Thyroid gland (tissue), 4 donors: ENCODE measurements at places on chromosomes 13 and 19. TPM values are rescaled to one million over a fixed set of nuclear protein-coding genes. Genes with fewer than 3 reads are reported as not detected.

DNA sequence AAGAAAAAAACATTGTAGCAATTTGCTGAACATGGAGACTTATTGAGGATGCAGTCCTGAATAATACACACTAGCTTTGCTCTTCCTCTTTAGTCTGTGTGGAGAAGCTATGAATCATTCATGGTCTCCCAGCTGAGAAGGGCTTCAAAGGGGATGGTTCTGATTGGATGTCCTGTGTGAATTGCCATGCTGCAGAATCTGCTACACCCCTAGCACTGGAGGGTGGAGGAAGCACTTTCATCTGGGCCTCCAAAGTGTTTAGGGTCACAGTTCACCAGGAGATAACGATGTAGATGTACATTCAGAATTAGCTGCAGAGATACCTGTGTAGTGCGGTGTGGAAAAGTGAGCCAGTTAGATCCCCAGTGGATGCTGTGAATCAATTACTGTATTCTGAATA lies 321.1 kb upstream of the EDNRB start:
- DNase-seq = no peak

CRX gene
- total RNA-seq = not detected

LRRC4B gene
- total RNA-seq = 0.59 TPM

DNA sequence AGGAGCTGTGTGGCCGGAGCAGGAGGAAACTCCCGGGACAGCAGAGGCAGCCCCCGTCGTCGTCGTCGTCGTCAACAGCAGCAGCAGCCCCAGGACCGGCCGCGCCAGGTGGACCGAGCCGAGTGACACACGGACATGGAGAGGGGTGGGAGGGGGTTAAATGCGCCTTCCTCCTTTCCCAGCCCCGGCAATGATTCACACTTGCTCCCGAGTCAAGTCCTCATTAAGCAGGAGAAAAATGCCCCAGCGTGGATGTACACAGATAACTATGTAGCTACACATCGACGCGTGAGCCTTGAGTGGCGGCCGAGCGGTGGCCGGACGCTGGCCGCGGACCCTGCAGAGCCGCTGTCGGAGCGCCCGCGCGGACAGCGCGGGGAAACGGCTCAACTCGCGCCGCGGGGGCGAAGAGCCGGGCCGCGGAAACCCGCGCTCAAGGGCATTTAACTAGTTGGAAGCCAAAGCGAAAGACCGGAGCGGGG lies 645 bp downstream of the UBL3 start:
- DNase-seq = peak; percentile 74

DNA sequence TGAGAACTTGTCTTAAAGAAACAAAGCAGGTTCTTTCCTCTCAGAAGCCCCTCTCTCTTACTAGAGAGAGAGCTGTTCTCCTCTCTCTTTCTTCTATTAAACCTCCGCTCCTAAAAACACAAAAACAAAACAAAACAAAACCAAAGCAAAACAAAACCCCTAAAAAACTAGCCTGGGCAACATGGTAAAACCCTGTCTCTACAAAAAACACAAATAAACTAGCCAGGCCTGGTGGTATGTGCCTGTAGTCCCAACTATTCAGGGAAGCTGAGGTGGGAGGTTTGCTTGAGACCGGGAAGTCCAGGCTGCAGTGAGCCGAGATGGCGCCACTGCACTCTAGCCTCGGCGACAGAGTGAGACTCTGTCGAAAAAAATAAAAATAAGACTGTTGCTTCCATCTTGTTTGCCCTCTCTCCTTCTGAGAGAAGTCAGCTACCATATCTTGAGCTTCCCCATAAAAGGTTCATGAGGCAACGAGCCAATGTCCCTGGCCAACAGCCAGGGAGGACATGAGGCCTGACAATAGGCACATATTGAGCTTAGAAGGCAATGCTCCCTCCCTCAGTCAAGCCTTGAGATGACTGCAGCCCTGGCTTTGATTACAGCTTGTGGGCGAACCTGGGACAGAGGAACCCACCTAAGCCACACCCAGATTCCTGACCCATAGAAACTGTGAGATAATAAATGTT lies 17.5 kb upstream of the FLT3 start:
- DNase-seq = peak; percentile 72

GRCh38 chr13:52446265-52446664 lies 4.2 kb downstream of the VPS36 start:
- no peak for DNase-seq

DNA sequence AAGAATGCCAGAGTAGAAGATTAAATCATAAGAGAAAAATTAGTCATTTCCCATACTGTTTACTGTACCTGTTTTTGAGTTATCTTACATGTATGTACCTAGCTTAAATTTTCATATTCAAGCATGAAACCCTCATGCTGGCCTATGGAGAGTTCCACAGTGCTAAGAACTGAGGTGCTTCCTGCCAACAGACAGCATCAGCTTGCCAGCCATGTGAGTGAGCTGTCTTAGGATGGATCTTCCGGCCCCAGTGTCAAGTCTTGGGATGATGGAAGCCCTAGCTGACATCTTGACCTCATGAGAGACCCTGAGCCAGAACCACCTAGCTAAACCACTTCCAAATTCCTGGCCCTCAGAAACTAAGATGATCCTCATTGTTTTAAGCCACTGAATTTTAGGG lies 90.1 kb downstream of the SERP2 start:
- DNase-seq = no peak
